T-helper 9 cell (primary cell): ENCODE measurements at places on chromosomes 2 and 18.

DNA sequence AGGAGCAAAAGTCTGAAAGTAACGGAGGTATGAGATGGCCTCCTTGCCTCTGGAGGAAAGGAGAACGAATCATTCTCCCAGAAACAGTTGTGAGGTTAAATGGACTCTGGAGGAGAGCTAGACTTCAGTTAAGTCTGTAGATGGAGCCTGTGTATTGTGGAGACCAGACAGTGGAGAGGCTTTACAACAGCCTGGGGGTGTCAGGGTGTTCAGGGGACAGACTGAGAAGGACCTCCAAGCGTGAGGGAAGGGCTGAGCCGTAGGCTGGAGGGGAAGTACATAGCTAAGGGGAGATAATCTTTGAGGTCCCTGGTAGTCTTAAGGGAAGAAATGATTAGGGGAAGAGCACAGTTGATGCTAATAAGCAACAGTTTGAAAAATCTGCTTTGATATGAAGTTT is 76.6 kb downstream of the GALNT1 start:
- DNase-seq: no peak

DNA sequence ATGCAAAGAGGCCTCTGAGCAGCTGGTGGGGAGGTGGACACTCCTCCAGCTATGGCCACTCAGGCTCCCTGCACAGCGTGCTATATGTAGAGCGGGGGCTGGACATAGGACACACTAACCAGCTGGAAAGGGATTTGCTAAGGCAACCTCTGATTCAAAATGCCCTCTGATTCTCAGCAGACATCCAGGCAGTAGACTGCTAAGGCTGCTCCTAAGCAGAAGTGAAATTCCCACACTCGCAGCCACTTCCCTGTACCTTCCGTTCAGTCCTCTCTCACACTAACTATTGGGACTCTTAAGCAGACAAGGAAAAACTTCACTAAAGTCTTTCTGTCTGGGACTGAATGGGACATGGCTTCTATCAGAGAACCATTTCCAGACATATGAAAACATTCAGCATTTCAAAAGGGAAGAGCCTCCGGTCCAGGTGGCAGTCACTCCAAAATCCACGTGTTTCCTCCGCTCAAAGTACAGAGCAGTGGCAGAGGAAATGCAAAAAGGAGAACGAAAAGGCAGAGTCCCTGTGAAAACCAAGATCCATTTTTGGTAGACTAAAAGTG is 265.8 kb downstream of the TTC32 start:
- DNase-seq: no peak

DNA sequence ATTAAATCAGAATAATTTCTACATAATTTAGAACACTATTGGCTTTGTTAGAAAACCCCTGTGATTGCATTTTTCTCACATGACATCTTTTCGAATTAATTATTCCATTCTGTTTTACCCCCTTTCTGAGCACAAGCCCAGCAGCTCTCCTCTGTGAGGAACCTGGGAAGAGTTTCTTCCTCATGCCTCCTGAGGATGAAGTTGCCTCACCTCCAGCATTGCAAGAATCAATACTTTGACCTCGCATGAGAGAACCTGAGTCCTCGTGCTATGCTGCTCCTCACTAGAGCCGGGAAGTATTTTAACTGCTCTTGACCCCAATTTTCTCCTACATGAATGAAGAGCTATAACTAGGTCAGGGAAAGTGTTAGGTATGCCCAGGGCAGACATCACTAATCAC is 77.1 kb upstream of the RAPH1 start:
- no peak for DNase-seq

GRCh38 chr2:16112972-16113560 is 172.7 kb downstream of the MYCN start:
- DNase-seq: no peak

- DNase-seq: no peak
Measured at GRCh38 chr2:164881524-164881923, 39.9 kb upstream of the COBLL1 start.
